NCI-H1048 (cell line): ENCODE measurements at places on chromosomes 7 and 10.

DNA sequence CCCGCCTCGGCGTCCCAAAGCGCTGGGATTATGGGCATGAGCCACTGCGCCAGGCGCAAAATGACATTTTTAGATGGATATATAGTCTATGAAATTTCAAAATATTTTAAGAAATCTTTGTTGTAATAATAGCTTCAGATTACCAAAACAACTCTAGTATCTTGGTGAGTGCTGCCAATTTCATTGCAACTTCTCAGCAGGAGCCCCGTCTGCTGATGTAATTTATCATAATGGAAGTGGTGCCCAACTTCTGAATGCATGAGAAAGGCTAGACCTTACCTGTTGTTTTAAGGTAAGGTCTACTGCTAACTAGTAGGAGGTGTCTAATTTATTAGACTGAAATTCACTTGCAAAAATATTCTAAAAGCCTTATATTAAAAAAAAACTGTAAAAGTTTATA is 20.0 kb downstream of the PDSS1 start:
- no peak for DNase-seq

- DNase-seq = no peak
These were observed 132.6 kb upstream of the ZEB1 start for GRCh38 chr10:31186225-31187000.

DNA sequence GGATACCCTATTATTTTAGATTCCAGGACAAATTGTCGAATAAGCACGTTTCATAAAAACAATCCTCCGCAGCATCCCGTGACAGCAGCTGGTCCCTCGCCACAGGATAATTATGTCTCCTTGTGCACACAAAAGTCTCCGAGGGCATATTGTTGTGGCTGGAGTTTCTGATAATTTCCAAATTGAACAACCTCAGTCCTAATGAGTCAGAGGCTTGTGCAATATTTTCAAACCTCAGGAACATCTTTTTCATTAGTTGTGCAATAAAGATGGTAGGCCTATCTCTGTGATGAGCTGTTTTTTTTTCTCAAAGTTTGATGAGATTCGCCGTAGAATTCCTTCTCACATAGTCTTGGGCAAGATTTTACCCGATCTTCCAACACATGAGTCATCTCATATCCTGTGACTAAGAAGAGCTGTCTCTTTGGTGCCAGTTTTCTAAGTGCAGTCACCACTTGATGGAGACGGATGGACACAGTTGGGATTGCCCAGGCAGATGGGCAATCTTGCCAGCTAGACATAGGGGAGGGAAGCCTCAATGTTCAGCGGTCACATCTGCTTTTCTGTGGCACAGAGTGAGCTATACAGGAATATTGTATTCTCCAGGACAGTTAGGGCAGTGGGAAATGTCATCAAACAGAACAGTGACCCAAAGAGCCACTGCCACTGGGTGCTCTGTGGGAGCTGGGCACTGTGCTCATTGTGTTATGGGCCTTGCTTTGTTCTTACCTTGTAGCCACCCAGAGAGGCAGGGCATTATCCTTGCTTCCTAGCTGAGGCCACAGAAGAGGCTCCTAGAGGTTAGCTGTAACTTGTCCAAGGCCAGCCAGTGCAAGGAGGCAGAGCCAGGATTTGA is 7.8 kb downstream of the HTRA1 start:
- DNase-seq = no peak

DNA sequence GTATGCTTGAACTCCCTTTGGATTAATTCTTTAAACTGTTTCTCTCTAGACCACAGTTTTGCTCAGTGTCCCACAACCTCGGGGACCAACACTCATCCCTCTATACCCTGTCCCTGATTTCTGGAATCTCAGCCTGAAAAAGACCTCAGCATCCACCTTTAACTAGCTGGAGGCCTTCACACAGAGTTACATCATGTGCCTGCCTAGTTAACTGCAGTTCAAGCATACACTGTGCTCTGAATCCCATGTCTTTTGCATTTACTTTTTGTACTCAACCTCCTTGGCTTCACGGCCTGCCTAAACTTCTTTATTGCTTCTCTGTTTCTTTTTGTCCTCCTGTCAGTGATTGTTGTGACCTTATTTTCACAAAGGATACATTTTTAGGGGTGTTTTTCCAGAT is 66.7 kb downstream of the PRKG1 start:
- DNase-seq = no peak

DNA sequence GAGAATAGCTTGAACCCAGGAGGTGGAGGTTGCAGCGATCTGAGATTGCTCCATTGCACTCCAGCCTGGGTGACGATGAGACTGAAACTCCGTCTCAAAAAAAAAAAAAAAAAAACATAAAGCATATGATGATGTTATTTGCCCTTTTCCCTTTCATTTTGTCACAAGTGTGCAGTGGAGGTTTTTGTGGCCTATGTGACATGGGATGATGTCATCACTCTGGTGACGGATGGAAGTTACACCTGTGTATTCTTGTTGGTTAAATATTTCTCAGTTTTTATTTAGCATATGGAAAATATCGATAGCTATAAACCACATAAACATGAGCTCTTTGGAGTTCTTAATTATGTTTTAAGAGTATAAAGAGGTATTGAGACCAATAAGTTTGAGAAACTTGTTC is 71.8 kb upstream of the EMX2 start:
- no peak for DNase-seq

DNA sequence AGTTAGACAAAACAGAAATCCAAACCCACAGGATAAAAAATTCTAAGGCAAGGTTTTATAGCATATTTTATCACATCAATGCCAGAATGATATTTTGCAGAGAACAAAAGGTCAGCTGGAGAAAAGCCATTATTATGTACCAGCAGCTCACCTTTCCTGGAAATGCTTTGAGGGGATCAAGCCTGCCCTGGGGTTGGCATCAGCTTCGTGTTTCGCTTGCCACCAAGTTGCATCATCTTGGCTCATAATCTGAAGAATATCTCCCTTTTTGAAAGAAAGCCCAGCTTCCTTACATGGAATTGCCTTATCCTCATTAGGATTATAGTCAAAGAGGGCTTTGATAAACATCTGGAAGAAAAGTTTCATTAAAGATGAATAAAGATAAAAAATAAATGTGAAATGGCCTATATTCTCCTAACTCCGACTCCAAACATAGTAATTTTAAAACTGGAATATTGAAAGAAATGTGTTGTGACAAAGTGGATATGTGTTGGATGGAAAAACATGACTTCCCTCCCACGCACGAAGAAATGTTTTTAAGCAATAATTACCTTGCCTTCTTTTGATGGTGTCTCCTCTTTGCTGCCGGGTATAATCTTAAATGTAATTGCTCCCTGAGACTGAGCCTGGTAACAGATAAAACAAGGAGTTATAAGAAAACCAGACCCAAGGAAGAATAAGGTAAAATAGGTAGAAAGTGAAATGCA is 121.3 kb upstream of the ODAD2 start:
- DNase-seq = no peak

DNA sequence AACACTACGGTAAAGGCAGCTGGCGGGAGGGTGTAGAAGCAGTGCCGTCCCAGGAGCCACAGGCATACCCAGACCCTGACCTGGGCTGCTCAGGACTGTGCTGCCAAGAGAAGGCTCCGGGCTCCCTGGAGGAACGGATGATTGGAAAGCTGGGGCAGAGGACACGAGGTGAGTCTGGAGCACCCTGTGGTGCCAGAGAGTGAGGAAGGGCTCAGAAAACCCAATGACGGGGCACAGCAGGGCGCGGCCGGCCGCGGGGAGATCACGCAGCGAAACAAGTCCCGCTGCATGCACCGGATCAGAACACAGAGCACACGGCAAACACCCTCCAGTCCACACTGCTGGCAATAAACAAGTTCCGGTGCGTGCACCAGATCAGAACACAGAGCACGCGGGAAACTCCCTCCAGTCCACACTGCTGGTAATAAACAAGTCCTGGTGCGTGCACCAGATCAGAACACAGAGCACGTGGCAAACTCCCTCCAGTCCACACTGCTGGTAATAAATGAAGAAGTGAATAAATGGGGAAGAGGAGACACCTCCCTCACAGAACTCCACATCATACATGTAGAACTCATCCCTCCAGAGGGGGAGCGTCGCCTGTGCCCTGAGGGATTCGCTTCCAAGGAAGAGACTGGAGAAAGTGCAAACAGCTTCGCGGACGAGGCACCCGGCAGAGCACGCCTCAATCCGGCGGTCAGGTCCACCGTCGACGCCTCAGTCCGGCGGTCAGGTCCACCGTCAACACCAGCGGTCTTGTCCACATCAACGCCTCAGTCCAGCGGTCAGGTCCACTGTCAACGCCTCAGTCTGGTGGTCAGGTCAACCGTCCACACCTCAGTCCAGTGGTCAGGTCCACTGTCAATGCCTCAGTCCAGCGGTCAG is 265.0 kb downstream of the MAD1L1 start:
- DNase-seq = no peak

- DNase-seq = no peak
These were observed 30.7 kb upstream of the GDF10 start for GRCh38 chr10:47269294-47269693.

- DNase-seq = no peak
These were observed 24.4 kb downstream of the MTURN start for GRCh38 chr7:30159163-30159562.

DNA sequence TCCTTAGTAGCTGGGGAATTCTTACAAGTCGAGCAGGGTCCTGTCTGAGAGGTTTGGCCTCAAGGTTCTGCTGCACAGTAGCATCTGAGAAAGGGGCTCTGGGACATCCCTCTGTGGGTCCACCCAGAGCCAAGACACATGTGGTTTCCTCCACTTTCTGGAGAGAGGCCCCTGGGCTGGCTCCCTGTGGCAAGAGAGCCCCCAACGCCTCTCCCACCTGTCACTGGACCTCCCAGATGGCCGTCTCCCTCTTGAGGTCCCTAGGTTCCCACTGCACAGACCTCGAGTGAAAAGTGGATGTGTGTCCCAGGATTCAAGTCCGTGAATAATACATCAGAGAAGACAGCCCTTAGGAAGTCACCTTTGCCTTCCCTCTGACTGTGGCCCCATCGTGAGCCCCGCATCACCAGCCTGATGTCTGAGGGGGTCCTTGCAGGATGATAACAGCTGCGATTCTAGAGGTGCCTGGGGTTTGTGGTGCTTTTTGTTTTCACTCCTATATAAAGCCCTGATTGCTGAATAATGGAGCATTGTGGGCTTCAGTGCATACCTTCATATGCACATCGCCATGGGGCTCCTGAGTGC is 319.0 kb downstream of the GLRX3 start:
- DNase-seq = no peak

DNA sequence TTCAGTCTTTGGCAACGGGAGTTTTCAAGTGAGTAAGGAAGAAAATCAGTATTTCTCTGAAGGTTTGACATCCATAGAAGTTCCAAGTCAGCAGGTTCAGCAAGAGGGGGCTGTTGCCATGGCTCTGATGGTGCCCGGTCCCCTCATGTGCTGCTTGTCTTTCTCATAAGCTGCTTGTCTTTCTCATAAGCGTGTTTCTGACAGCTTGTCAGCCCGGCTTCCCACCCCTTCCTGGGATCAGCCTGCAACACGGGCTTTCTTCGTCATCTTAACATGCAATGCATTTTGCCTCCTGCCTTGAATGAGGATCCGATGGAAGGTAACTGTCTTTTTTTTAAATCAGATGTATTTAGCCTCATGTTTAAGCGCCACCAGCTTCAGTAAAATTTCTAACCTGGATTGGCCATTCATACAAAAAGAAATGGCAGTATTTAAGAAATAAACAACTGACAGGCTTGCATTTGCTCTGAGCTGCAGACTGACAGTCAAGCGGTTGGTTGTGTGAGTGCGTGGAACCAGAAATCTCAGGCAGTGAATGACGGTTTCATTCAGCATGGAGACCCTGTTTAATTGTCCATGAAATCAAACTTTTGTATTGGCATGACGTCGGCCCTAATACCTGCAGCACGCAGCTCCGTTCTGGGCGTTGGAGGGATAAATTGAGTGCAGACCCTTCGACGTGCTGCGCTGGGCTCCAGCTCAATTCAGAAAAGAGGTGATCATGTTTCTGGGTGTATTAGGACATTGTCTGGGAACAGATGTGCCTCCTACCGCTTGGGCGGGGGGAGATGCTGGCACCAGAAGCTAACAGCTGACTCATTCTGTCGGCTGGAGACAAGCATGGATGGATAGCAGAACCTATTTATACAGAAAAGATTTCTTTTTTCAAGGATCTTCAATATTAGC is 454.7 kb upstream of the FOXK1 start:
- no peak for DNase-seq

GRCh38 chr10:42488416-42488815 is 150.0 kb downstream of the ZNF33B start:
- no peak for DNase-seq

- no peak for DNase-seq
These were observed 5.5 kb upstream of the ZNF316 start for GRCh38 chr7:6631605-6632004.
